ENCODE measurements at places on chromosomes 4 and X.
A peak's percentile ranks its signal among the peaks of the same experiment; 100 is the strongest.

GRCh38 chrX:109475174-109475891 is 6.6 kb downstream of the GUCY2F start:
- DNase-seq, result peak; percentile 22

- no peak for DNase-seq
Observed at GRCh38 chr4:76579596-76580375, 144.8 kb downstream of the SHROOM3 start.

GRCh38 chr4:181008164-181008563 is 1235.0 kb upstream of the TENM3 start:
- DNase-seq, result no peak

GRCh38 chr4:161583549-161583948 is 580.3 kb downstream of the FSTL5 start:
- DNase-seq, result no peak

DNA sequence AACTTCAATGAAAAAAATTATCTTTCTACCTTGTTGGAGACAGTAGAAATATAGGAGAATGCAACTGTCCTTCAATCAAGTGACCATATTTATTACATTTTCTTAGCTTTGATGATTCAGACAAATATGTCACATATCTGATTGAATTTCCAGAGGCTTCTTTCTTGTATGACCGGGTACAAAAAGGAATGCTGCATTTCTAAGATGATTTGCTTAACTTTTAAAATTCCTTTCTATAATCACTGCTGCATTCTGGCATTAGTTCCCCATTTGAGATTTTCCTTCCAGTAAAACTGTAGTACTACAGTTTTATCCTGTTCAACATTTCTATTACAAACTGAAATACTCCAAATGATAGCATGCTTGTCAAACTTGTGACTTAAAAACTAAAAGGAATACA is 5.2 kb downstream of the MFSD8 start:
- no peak for DNase-seq

Data from HCEC 1CT (cell line).